ENCODE measurements at places on chromosomes 7 and 10. TPM values are rescaled to one million over a fixed set of nuclear protein-coding genes. Genes with fewer than 3 reads are reported as not detected.
A peak's percentile ranks its signal among the peaks of the same experiment; 100 is the strongest.

The PPP1R17 gene
- total RNA-seq: not detected

The ATAD1 gene
- 42.8 TPM for total RNA-seq

The CYP3A7 gene
- not detected for total RNA-seq

The ELN gene
- total RNA-seq: 0.22 TPM

The AGR2 gene
- 1.4 TPM for total RNA-seq

The PDLIM1 gene
- 5.3 TPM for total RNA-seq

The AKR1D1 gene
- total RNA-seq: not detected

The SLC13A1 gene
- total RNA-seq: not detected

The BLNK gene
- total RNA-seq: 1.3 TPM

The CRPPA gene
- 1.0 TPM for total RNA-seq

The HOXA13 gene
- not detected for total RNA-seq

The SHOC2 gene
- total RNA-seq: 62.1 TPM

DNA sequence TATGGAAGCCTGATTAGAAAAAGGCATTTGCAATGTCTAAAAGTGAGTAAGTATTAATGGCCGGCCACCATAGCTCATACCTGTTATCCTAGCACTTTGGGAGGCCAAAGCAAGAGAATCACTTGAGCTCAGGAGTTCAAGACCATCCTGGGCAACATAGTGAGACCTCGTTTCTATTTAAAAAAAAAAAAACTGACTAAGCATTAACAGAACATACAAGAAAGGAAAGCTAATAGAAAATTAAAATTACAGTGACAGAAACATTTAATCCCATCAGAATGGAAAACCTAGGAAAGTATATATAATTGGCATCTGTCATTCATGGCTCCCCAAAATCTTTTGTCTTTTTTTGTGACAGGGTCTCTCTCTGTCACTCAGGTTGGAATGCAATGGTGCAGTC, 55.9 kb downstream of the AOC1 start:
- DNase-seq: no peak

GRCh38 chr7:2521952-2522591, 2.5 kb downstream of the LFNG start:
- peak; percentile 72 for DNase-seq

- DNase-seq: no peak
Measured at GRCh38 chr10:91545384-91545783, 87.5 kb downstream of the PPP1R3C start.

DNA sequence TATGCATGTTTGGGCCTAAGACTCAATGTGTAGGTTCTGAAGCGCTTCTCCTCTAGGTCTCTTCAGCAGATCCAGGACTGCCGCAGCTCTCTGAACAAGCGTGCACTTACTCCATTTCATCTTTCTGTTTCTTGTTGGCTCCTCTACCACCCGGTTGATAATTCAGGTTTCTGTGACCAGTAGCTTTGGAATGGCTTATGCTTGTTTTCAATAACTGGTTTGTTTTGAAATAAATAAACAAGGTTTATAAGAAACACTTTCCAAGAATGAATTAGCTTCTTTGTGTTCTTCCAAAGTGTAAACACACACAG, 1.5 kb downstream of the MDFIC start:
- no peak for DNase-seq

- DNase-seq: no peak
Measured at GRCh38 chr10:51090190-51090589, 15.9 kb downstream of the PRKG1 start.

- no peak for DNase-seq
Measured at GRCh38 chr7:81594767-81595166, 175.1 kb downstream of the HGF start.

- DNase-seq: no peak
Measured at GRCh38 chr10:132612571-132613504, 75.3 kb downstream of the INPP5A start.

DNA sequence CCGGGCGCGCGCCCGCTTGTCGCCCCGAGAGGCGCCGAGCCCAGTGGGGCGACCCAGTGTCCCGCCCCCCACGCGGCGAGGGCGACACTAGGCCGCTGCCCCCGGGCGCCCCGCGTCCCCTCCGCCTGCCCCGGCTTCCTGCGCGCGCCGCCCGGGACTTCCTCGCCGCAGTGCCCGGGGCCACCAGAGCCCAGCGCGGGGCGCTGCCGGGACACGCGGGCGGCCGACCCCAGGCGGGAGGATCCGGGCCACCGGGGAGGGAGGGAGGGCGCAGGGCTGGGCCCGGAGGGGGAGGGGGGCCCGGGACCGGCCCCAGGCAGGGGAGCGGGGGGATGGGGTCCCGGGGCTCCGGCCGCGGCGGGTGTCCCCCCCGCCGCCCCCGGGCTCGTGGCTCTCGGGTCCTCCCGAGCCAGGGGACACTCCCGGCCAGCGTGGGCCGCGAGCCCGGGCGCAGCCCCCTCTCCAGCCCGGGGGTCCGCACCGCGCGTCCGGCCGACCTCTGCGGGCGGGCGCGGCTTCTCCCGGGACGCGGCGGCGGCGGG, 435 bp upstream of the PWWP2B start:
- DNase-seq: peak; percentile 49

DNA sequence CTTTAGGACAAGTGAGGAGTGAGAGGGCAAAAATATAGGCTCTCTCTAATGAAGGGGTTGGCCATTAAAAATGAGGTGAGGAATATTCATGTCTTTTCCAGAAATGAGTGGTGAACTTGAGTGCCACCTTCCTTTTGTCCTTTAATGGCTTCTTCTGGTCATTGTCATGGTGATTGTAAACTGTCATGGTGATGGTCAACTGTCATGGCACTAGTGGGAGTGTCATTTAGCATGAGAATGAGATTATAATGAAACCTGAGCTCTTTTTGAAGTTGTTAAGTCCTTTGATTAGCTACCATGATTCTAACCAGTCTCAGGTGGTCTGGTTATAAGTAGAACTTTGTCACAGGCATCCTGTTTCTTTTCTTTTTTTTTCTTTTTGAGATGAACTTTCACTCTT, 524.4 kb downstream of the NEBL start:
- no peak for DNase-seq

DNA sequence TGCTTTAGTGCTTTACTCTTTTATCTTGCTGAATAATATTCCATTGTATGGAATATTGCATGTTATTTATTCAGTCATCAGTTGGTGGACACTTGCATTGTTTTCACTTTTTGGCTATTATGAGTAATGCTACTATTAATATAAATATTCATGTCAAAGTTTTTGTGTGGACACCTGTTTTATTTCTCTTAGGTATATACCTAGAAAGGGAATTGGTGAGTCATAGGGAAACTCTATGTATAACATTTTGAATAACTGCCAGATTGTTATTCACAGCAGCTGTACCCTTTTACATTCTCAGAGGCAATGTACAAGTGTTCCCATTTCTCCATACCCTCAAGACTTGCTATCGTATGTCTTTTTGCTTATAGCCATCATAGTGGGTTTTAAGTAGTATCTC, 268.7 kb downstream of the SEMA3A start:
- DNase-seq: no peak

GRCh38 chr7:94633687-94634086, 22.2 kb downstream of the SGCE start:
- DNase-seq: no peak

GRCh38 chr10:86169066-86169465, 197.5 kb downstream of the GRID1 start:
- DNase-seq: no peak

DNA sequence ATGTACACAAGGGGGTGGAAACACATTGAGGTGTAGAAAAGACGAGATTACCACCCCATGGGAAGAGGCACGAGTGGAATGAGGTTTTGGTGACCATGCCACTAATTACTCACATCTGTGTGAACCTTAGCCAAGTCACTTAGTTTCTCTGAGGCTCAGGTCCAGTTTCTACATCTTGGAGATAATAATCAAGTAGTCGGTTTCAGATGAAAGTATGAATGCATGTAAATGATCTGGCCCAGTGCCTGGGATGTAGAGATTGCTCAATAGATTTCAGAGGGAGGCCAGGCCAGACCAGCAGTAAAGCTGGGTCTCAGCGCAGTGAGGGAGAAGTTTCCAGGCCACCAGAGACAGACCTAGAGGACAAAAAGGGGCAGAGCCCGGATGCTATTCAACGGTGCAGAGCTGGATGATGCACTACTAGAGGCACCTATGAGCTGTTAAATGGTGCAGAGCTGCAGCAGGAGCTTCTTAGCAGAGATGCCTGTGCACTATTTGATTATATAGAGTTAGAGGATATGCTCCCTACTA, 725.1 kb downstream of the GRID1 start:
- DNase-seq: no peak

DNA sequence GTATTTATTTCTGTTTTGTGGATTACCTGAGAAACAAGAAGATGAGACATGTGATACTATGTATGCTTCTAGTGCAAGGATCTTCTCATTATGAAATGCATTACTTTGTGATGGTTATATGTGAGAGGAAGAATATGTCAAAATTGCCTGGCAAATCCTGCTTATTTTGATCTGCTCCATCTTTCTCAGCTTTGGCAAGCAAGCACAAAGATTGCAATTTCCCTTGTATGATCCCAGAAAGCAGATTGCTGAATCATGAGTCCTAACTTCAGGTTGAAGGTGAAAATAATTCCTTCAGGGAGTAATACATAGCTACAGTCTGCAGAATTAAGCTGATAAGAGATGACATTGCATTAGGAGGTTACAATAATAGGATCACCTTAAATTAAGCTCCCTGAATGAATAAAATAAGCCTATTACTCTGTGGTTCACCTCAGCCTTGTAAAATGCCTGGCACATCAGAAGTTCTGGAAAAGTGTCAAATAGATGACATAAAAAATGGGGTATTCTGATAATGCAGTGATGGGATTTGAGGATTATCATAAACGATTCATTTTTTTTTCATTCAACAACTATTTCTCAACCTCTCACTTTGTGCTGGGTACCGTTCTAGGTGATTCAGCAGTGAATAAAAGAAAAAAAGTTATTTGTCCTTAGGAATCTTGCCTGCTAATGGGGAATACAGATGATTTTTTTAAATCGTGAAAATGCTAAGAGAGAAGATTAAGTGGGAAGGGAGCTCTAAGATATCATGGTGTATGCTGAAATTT, 120.7 kb downstream of the CHN2 start:
- DNase-seq: no peak

DNA sequence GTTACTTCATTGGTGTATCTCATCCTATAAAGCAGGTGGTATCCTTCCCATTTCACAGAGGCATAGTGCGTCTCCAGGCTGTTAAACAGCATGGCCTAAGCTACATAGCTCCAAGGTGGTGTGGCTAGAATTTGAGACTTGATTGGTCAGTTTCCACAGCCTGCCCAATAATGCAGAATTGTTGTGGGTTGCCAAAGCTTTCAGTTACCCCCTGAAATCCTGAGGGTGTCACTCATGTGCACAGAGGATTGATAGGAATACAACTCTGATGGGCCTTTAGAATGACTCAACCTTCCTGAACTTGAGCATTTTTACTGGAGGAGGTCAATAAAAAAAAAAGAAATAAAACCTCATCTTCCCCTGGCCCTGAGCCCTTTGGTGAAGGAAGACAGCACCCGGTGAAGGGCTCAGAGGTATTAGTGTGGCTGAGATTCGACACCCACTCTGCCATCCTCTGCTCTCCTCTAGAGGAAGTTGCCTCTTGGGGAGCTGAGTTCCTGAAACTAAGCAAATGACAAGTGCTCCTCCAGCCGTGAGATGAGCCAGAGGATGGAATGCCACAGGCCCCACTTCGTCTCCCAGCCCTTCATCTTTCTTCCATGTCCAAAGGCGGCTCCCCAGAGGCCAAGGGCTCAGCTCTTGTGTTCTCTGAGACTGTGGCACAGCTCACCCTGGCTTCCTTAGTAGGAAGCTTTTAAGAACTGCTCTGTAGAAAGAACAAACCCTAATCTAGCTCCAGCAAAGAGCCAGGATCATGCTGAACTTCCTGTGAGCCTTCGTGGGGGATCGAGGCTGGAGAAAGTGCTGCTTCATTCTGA, 1.0 kb downstream of the ACSL5 start:
- no peak for DNase-seq

- DNase-seq: no peak
Measured at GRCh38 chr10:14564268-14564744, 210.4 kb downstream of the FAM107B start.

DNA sequence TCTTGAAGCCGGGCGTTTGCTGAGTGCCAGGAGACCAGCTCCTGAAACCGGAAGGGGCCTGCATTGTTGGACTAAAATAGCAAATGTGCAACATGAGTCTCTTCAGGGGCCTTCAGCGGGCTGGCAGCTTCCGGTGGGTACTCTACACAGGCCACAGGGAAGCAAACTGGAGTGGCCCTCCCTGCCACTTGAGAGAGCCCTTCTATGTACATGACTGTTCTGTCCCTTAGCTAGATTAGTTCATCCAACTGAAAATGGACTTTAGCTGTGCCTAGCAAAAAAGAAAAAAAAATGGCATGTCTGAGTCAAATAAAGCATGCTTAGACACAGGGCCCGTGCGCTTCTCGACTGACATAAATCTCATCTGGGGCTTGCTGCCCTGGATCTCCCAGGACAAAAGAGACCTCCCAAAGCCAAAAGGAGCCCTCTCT, 115.3 kb upstream of the TCF7L2 start:
- no peak for DNase-seq

- DNase-seq: no peak
Measured at GRCh38 chr10:26235761-26236160, 19.2 kb downstream of the GAD2 start.

- no peak for DNase-seq
Measured at GRCh38 chr7:36266190-36266589, 113.1 kb downstream of the EEPD1 start.

DNA sequence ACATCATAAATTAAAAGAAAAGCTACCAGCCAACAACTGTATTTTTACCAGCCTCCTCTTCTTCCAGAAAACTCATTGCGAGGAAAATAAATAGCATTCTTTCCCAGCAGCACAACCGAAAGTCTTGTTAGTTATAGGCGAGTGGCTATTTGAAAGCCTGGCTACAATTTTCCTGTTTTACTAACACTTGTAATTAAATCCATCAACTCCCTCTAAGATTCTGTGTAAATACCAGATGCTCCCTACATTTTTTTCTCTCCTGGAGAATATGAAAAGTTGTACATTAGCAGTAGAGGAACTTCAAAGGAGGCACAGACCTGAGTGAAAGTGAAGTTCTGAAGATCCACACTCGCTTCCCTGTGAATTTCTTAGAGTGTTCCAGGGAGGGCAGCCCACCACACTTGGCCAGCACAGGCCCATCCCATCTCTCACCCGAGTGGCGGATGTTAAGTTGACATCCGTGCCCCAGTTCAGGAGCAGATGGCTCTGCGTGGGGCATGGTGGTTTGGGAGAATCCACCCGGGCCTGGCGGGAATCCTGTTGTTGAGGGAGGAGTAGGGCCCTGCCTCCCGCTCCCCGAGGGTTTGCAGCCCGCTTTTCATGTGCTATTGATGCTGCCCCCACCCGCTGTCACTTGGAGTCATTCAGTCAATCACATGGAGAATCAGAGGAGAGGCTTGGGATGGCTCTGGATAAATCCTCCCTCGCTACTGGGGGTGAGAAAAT, 451.0 kb upstream of the GALNT17 start:
- no peak for DNase-seq

DNA sequence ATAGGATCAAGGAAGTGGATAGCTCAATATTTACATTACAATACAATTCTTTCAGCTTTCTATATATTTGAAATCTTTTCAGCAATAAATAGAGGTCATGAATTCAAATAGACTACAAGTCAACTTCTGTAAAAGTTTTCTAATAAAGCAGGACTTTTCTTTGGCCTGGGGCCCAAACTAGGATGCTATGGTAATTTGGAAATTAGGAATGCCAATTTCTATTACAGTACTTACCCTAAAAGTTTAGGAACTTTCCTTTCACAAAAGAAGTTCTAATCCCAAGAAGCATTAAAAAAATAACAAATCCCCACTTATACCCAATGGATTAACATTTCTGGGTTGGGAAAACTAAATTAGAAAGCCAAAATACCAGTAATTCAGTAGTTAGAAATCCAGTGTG, 40.5 kb downstream of the SLC39A12 start:
- DNase-seq: no peak
